ENCODE measurements at places on chromosomes 5 and 9.

DNA sequence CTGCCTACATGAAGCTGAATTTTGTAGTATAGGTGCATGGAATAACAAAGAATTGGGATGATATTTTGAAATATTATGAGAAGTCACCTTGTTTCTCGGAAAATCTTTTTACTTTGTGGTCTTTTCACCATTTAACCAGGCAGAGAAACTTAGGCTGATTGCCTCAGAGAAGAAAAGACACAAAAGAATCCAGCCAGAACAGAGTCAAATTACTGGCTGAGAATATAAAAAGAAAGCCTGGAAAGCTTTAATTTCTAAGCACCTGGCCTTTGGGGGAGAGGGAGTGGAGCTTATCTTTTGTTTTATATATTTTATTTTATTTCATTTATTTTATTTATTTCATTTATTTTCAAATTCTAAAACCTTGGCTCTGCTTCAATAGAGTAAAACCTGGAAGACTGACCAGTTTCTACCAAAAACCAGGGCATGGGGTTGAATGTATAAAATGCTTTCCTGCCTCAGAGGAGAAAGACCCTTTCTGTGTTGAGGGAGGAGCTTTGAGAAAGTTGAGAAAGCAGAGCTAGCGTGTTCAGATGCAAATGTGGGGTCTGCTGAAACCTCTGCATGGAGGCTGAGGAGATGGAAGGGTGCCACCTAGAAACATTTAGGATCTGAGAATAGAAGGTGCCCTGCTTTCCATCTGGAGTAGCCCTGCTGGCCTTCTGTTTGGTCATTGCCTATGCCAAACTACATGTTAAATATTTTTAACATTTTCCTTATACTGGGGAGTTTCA, 81.6 kb downstream of the NREP start:
- DNase-seq: no peak

GRCh38 chr5:143629871-143630659, 181.9 kb upstream of the HMHB1 start:
- no peak for DNase-seq

- no peak for DNase-seq
These were observed 72.8 kb downstream of the WWC1 start for GRCh38 chr5:168364151-168364661.

- DNase-seq: no peak
These were observed 274.2 kb upstream of the TARS1 start for GRCh38 chr5:33166522-33166921.

DNA sequence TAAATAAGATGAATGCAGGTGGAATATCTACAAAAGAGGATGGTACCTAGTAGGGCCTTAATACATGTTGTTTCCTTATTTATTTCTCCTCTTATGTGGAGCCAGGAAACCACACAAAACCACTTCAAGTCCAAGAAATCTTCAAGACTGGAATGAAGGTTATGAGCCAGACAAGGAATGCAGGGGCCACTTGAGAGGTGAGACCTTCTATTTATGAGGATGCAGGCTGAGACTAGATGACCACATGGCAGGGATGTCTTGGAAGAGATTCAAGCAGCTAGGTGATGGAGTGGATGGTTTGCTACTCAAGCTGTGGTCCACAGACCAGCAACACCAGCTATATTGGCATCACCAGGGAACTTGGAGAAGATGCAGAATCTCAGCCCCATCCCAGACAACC, 92.2 kb downstream of the TNC start:
- DNase-seq: no peak

- peak; percentile 31 for DNase-seq
These were observed 149.5 kb downstream of the BAAT start for GRCh38 chr9:101235105-101235866.

GRCh38 chr5:140324617-140325241, 21.7 kb downstream of the HBEGF start:
- DNase-seq: no peak

DNA sequence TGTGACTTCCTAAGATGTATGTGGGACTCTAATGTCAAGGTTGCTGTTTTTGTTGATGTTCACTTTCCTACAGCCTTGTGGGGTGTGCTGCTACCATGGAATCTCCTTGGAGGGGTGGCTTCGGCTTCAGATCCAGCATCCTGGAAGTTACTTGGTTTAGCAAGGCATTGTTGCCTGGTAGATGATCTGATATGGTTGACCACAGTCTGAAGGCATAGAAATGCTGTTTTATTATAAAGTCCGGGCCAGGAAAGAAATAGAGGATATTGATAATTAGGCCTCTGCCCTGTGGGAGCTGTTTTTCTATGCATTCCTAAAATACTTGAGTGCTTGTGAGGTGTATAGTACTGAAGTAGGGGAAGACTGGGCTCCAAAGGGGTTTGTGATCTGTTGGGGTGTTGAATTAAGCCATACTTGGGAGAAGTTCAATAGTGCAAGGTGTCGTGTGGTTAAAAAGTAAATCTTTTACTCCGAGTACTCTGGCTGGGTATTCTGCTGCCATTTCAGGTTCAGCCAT, 27.3 kb upstream of the CREBRF start:
- DNase-seq: no peak

GRCh38 chr5:171436804-171437285, 17.4 kb downstream of the FGF18 start:
- DNase-seq: no peak

DNA sequence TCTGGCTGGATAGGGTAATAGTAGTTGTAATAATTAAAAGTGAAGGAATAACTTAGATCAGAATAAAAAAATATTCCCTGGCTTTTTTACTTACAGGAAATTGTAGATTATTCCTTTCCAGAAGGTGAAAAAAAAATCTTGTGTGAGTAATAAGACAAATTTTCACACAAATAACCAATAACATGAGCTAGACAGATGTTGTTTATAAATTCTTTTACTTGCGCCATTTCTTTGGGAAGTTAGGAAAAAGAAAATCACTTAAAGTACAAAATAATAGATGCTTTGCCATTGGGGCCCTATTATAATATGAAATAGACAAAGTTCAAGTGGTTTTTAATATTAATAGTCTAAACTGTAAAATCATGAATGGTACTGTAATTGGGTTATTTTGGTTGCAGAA, 204.1 kb downstream of the ARRDC3 start:
- no peak for DNase-seq

- no peak for DNase-seq
These were observed 41.0 kb downstream of the TSTD2 start for GRCh38 chr9:97592126-97592525.

- no peak for DNase-seq
These were observed at the start of gene SNCAIP for GRCh38 chr5:122311961-122312590. TSS of gene SNCAIP (plus strand) at chr5:122312237. CDS start at chr5:122391135, 78,898 bp downstream.

DNA sequence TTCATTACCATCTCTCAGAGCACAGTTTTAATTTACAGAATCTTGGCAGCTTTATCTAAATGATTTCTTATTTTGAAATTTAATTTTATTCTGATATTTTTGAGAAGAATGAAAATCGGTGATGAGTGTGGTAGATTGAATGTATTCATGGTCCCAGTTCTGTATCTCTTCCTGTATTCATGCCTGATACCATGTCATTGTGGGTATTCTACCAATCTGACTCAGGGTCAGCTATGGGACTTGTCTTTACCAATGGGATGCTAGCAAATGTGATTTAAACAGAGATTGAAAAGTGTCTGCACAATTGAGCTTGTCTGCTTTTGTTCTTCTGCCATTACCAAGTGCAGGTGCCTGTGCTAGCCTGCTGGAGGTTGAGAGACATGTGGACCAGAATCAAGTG, 17.8 kb upstream of the ZNF618 start:
- DNase-seq: no peak

DNA sequence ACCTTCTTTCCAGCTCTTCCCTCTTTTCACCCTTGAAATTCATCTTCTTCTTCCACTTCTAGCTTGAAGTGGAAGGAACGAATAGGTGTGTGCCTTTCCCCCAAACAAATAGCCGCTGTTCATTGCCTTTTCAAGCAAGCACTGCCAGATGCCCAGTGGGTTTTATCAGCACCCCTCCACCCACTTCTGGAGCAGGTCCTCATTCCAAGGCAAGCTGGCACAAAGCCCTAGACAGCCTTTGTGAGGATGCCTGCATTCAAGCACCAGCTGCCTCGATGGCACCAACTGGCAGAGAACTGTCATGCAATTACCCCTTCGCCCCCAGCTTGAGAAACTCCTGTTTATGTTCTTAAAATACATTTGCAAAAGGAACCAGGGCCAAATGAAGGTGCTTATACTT, 36.5 kb downstream of the SERINC5 start:
- DNase-seq: no peak

GRCh38 chr5:432201-432927, 10.6 kb upstream of the EXOC3 start:
- no peak for DNase-seq

- DNase-seq: no peak
These were observed 3.6 kb upstream of the SPATA24 start for GRCh38 chr5:139407517-139407916.

GRCh38 chr9:134861595-134862334, 18.8 kb upstream of the FCN2 start:
- no peak for DNase-seq

DNA sequence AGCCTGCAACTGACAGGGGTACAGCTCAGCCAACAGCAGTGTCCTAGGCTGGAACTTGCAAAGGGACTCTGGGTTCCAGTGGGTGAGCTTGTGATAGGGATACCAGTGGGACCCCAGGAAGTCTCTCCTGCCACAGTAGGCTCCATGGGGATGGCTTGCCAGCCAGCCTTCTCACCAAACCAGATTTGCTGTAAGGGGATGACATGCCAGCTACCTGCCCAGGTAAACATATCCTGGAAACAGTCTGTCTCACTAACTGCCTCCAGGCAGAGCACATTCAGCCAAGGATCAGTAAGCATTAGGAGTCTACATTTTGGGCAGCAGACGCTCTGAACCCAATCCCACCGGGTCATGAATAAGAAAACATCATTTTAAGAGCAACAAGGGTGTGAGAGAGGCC, 49.9 kb downstream of the SIL1 start:
- DNase-seq: no peak

GRCh38 chr9:33167972-33168461, 881 bp upstream of the B4GALT1 start:
- DNase-seq: no peak

Data from SHP77 (cell line).